ENCODE measurements at places on chromosomes 6 and 20.
A peak's percentile ranks its signal among the peaks of the same experiment; 100 is the strongest.

- DNase-seq = no peak
These were observed 7.1 kb downstream of the TUBB2B start for GRCh38 chr6:3220366-3220765.

- peak; percentile 73 for DNase-seq
These were observed 50.0 kb upstream of the SLC22A23 start for GRCh38 chr6:3506751-3507383.

DNA sequence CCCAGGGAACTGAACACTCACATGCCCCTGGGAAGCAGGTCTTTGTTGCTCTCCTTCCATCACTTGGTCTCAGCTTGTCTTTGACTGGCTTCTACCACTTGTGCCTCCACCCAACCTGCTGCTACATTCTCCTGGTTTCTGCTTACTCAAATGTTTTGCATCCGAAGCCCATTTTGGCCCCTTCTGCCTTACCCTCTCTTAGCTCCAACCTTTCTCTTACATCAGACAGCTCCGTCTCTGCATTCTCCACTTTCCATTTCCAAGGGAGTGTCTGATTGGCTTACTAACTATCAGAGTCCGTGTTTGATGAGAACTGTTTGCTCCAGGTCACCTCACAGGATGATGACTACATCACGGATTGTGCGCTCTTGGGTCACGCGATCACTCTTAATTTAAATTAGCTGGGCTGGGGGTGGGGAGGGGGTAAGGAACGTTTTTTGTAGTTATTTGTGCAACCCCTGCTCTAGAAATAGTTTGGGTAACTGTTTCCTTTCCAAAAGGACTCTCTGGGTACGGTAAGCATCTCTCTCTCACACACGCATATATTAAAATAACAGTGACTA, 844 bp upstream of the ABRACL start:
- peak; percentile 21 for DNase-seq

- DNase-seq = no peak
These were observed 5.9 kb upstream of the TUBB1 start for GRCh38 chr20:59013031-59013951.

DNA sequence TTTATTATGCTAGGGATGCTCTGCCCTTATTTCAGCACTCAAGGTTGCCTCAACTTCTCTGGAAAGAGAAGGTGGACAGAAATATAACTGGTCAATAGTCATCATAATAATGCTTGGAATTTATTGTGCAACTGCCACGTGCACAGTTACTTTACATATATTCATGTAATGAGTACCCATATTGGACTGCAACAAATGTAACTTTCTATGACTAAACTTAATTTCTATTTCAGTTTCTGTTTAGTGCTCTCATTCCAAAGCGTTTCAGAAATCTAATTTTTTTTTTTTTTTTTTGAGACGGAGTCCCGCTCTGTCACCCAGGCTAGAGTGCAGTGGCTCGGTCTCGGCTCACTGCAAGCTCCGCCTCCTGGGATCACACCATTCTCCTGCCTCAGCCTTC, 28.3 kb upstream of the CD83 start:
- DNase-seq = no peak

- peak; percentile 68 for DNase-seq
These were observed 402.6 kb downstream of the BCKDHB start for GRCh38 chr6:80508885-80509630.

DNA sequence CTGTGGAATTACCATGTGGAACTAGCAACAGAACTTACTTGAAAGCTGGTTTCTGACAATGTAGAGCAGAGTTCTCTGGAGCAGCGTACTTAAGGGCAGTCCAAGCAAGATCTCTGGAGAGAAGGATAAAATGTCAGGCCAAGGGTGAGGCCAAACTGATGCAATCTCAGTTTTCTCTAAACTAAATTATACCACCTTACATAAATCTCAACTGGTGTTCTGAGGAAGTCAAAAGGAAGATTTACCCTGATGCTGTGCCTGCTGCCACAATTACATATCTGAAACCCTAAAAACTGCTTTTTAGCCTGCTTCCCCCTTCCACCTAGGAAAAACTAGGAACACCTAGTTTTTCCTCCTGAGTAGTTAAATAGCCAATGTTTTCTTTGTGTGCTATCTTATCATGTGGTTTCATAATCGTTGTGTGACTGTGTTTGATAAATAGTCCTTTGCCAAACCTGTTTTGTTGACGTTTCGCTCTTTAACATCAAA, 28.1 kb downstream of the NCOA7 start:
- peak; percentile 50 for DNase-seq

GRCh38 chr20:62136283-62137091, 6.7 kb downstream of the PSMA7 start:
- DNase-seq = peak; percentile 75

GRCh38 chr20:62651285-62652021, 9.2 kb downstream of the SLCO4A1 start:
- DNase-seq = peak; percentile 64

DNA sequence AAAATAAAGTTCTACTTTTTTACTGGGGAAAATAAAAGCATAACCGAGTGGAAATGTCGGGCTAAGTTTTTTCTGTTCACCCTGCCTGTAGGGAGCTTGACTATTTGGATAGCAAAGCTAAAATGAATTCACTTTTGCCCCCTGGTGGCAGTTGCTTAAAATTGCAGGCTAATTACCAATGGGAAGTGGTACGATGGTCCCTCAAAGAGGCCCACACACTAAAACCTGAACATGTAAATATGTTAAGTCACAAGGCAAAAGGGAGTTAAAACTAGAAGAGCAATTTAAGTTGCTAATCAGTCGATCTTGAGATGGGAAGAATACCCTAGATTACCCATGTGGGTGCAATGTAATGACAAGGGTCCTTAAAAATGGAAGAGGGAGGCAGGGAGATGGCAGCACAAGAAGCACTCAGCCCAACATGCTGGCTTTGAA, 916 bp upstream of the SUN5 start:
- DNase-seq = no peak

- no peak for DNase-seq
These were observed 29.2 kb upstream of the ALDH8A1 start for GRCh38 chr6:134979142-134979541.

DNA sequence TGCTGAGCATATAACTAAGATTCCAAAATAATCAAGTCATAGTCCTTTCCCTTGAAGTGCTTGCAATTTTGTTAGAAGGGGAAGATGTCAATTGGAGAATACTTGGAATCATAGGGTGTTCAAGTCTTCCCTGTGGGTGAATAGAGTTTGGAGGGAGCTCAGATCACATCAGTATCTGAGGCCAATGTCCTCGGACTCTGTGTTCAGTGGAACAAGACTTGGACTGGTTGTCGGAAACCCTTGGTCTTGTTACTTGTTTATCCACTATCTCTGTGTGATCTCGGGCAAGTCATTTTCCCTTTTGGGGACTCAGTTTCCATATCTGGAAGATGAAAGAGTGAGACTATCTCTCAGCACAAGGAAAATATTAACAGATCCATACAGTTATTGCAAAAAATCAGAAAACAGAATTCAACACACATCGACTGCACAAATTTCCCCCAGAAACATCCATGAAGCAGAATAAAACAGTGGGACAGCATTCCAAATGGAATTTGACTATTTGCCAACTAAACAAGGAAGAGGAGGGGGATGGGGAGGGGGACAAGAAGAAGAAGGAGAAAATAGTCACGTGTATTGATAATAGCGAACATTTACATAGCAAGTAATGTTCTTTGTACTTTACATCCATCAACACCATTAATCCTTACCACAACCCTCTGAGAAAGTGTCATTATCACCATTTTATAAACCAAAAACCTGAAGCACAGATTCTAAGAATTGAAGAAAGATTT, 3.9 kb upstream of the EDEM2 start:
- DNase-seq = no peak

DNA sequence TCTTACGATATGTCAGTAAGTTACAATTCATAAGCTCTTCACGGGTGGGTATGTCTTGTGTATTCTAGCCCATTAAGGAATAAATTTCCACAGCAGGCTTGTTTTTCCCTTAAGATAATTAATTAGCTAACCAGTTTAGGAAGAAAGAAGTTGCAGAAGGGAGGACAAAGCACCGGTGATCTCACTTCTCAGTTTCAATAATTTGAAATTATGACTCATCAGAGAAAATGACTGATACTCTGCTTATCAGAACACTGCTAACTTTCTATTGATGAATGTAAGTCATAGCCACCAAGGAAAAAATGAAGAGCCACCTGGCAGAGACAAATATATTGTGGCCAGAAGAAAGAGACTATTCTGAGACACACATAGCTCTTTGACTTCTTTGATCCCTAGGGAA, 35.0 kb upstream of the ENTPD6 start:
- no peak for DNase-seq

- no peak for DNase-seq
These were observed 30.5 kb downstream of the PLN start for GRCh38 chr6:118578617-118579016.

GRCh38 chr6:14108571-14109410, 8.8 kb upstream of the CD83 start:
- DNase-seq = no peak

- no peak for DNase-seq
These were observed 558.1 kb downstream of the TENT5A start for GRCh38 chr6:81194374-81194773.

DNA sequence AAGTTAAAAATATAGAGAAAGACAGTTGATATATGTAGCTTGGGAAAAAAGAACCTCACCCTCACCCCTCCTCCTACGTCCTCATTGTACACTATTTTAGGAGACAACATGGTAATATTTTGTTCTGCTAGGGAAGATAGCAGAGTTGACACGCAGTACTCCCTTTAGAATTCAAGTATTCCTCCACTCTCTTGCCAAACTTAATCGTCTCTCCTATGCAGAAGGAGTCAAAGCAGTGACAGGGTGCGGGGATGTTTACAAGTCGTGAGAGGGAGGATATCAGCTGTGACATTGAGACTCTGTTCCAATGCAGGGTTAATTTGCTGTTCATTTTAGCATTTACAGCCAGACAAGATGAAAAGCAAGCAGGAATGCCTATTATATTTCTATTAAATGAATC, 97.5 kb downstream of the SOBP start:
- DNase-seq = no peak

DNA sequence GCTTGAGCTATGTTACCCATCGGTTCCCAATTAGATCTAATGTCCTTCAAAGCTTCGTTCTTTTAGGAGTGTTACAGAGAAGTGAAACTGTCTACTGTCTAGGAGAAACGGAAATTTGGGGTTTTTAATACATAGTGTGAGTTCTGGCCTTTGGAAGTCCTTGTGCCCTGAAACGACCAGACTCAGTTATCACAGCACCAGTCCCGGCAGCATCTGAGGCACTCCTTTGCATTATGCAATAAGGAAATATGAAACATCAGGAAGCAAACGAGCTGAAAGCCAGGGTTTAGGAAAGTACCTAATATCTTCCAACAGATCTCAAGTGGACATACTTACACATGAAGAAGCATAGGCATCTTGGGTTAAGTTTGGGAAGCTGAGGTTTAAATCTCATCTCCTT, 61.8 kb upstream of the ADGRF1 start:
- peak; percentile 61 for DNase-seq

DNA sequence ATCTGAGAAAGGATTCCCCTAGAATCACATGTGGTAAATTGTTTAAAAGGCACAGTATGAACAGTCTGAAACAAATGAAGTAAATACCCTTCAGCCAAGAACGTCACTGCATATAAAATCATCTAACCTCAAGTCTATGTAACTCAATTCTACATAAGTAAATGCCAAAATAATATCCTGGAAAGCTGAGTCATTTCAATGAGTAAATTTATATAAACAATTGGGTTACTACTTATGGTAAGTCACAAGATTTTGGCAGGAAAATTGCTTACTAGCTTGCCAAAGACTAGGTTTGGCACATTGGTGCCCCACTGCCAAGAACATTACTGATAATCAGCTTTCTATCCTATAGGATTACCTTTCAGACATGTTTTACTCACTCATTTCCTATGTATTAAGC, 8.4 kb downstream of the GMDS start:
- peak; percentile 63 for DNase-seq

Data from fibroblast of villous mesenchyme (primary cell).